ENCODE measurements at places on chromosomes 12 and 14.

DNA sequence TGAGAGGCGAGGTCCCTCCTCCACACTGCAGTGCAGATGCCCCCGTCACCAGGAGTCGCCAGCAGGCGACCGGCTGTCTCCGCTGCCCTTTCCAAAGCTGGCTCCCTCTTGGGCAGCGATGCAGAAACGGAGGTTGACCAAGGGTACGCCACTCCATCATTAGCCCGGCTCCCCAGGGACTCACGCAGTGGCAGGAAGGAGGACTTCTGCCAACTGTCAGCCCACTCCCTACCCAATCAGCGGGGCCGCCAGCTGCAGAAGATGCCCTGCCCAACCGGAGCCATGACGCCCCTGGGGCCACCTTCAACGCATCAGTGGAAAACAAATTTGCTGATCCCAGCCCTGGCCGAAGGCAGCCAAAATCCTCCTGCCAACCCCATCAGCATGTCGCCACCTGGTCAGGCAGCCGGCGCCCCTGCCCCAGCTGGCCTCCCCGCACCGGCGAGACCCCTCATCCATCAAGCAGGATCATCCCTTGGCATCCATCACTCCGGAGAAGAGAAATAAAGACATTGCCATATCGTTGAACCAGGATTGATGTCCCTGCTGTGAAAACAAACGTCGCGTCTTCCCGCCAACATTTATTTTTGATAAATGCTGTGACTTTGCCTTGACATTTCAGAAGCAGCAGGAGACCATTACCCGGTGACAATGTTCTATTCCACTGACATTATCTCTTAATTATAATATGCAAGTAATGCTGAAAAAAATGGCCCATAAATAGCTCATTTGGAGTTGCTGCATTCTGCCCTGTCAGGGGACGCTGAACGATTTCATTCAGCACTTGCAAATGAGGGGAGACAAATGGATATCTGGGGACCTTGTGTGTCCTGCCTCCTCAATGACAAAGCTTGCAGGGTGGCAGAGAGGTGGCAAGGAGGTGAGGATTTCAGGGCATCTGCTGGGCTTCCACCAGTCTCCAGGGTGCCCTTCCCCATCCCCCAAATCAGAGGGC, 105.1 kb downstream of the SCARB1 start:
- DNase-seq, result peak; percentile 88

GRCh38 chr12:115097416-115097815, 413.4 kb upstream of the TBX3 start:
- DNase-seq, result no peak

DNA sequence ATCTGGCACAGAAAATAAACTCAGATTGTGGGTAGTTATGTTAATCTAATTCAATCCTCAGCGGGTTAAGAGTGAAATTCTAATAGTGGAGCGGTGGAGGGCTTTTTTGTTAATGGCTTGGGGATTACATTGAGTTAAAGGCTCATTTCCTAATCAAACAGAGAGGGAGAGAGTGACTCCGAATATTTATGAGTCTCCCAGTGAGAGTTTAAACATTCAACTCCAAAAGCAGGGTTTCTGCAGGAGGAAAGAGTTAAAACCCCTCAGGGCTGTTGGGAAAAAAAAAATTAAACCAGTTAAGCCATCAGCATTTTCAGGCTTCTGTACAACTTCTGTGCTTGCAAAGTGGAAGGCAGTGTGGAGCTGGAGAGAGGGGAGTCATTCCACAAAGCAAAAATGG, 62.1 kb upstream of the ESRRB start:
- no peak for DNase-seq

DNA sequence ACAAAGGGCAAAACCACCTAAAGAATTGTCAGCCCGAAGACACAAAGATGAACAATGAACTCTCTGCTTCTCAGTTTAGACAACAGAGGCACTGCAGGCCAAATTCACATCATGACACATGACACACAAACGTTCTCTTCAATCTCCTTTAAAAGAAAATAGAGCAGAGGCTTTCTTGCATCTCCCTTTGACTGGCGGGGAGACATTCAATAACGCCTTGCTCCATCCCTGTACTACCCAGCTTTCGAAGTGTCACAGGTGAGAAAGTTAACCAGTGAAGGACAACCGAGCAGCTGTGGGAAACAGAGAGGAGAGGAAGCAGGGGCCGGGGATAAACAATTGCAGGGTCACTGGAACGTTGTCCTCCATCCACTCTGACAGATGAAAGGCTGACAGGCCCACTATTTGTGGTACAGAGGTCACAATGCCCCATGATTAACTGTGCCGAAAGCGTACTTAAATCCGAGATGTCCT, 130.8 kb downstream of the PHLDA1 start:
- no peak for DNase-seq

DNA sequence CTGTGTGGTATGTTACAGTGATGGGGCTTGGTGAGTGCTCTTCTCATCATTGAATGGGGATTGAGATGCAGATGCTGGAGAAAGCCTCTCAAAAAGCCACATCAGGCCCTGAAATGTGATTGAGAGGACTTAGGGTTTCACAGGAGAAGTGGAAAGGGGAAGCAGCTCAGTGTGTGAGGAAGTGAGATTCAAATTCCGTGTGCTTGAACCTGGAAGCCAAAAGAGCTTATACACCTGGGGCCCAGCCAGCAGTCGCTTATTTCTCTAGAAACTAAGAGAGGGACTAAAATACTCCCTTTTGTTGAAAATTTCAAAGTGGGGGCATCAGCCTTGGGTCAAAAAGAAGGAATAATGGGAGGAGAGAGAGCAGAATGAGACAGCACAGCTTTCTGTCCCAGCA, 39.1 kb upstream of the GZMB start:
- no peak for DNase-seq

DNA sequence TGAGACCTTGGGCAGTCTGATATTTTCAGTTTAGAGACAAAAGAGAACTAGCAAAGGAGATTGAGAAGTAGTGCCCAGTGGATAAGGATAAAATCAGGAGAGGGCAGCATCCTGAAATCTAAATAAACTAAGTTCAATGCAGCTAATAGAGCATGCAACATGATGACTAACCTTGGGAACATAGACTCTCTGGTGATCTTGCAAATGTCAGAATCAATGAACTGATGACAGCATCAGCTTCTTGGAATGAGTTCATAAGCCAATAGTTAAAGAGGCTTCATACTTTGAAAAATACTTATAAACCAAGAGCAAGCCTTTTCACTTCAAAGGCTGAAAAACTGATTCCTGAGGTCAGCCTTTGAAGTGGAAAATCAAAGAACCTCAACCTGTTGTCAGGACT, 8.2 kb downstream of the TAS2R19 start:
- DNase-seq, result no peak

- DNase-seq, result no peak
Observed at GRCh38 chr14:65370801-65371248, 41.7 kb upstream of the FUT8 start.

DNA sequence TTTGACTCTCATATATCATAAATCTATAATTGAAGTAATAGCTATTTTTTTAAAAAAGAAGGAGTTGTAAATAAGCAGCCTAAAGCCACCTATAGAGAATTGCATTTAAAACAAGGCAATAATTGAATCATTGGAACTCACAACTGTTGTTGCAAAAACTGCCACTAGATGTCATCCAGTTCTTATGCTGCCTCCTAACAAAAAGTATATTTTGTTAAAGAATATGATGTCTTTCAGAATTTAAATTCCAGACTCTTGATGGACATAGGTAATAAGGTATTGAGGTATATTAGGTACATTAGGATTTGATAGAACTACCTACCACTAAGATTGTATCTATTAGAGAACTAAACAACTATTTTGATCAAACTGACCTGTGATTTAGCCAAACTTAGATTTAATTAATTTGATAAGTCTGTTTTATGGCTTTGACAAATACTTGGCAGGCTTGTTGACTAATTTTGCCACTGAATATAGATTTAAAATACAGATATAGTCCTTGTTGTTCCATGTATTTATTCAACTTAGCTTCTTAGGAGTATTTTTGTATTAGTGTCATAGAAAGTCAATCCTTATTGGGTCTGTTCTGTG, 401.4 kb downstream of the RPL10L start:
- DNase-seq, result peak; percentile 45

GRCh38 chr12:103493199-103493598, 2.6 kb downstream of the C12orf42 start:
- DNase-seq, result no peak

DNA sequence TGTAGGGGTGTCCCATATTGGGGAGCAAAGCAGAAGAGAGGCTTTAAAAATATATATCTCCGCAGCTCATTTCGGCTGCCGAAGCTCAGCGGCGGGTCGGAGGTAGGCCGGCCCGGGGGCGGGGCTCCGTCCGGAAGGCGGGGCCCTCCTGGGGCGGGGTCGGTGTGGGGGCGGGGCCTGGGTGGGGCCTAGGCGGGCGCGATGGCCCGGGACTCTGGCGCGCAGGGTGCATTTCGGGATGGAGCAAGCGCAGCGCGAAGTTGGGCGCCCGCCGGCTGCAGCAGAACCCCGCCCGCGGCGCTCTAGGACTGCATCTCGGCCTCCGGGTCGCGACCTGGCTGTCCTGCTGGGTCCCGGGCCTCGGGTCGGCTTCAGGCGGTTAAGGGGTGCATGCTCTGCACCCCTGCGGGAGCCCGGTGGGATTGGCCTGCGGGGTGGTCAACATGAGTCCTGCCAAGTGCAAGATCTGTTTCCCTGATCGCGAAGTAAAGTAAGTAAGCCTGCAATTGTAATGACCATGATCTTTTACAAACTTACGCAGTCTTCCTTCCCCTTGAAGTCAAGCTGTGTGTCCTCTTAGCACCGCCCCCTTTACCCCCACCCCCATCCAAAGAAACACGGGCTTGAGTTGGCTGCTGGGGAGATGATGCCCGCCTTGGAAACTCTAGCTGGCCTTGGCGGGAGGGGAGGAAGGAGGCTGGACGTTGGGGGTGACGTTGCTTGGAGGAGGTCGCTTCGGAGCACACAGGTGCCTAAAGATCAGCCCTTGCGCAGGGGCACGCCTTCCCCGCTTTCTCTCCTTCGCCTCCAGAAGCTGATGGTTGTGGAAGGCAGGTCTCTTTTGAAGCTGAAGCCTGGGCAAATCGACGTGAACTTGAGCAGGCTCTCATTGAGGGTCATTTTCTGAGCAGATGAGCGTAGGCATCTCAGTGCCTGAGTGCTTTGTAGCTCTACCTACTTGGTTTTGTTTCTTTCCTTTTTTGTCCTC, 38.4 kb downstream of the ACACB start:
- no peak for DNase-seq

- DNase-seq, result no peak
Observed at GRCh38 chr12:77630344-77630743, 200.3 kb upstream of the NAV3 start.

DNA sequence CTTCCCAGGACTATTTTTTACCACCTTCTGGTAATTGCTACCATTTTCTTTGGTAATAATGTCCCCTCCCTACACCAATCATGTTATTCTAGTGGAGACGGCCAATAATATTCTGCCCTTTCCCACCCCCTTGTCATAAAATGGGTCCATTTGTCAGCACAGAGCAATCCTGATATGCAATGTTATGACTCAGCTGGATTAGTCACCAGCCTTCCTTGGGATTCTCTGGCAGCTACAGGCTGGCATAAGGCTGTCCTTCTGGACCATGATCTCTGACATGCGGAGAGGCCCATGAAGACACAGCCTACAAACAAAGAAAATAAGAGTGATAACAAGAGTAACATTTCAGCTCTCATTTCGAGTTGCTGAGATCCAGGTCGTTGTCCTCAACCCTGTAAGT, 222.0 kb upstream of the CPNE8 start:
- no peak for DNase-seq

DNA sequence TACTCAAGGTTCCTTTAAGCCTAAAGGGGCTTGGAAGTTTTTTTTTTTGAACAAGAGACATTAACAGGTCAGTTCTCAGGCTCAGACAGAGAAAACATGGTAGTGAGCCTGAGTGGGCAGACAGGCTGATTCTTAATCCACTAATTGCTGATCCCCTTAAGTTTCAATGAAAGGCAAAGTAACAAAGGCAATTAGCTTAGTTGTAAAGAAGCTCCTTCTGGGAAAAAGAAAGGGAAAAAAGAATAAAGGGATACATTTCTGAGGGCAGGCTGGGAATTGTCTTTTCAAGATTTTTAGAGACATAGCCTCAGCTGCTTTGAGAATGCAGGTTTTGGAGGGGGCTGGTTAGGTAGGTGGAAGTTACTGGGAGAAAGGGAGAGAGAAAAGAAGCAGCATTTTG, 133.8 kb downstream of the CFAP54 start:
- no peak for DNase-seq

DNA sequence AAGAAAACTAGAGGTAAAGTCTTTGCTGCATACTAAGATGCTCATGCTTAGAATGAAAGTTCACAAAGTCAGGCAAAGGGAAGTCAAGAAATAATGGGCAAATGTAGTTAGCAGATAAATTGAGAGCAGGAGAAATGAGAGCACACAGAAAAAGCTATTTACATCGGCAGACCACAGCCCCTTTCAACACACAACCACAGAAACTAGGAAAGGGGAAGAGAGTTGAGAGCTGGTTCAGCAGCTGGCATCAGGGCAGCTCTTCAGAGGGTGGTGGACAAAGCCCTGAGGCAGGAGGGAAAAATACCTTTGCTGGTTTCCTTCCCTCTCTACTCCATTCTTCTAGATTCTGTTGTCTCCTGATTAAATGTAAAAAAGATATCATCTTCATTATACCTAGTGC, 95.4 kb upstream of the ANO4 start:
- DNase-seq, result no peak

GRCh38 chr12:8556531-8557097, 15.9 kb upstream of the CLEC4E start:
- no peak for DNase-seq

DNA sequence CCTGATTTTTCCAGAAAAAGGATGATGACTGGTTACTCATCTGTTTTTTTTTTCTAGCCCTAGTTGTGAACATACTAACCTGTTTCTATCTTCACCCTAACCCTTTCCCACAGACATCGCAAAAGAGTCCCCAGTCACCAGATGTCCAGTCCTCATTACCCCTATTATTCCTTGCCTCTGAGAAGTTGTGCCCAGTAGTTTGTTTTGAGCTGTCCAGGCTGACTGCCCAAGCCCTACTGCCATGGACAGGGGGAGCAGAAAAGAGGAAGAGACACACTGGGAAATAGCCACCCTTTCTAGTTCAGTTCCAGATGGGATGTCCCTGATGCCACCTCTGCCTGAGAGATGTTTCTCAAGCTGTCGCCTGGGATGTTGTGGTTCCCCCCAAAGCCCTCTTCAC, 13.8 kb upstream of the CELA1 start:
- no peak for DNase-seq

- DNase-seq, result no peak
Observed at GRCh38 chr14:96126783-96127271, 77.8 kb upstream of the BDKRB2 start.

GRCh38 chr12:108054496-108054895, 74.6 kb upstream of the WSCD2 start:
- DNase-seq, result no peak

DNA sequence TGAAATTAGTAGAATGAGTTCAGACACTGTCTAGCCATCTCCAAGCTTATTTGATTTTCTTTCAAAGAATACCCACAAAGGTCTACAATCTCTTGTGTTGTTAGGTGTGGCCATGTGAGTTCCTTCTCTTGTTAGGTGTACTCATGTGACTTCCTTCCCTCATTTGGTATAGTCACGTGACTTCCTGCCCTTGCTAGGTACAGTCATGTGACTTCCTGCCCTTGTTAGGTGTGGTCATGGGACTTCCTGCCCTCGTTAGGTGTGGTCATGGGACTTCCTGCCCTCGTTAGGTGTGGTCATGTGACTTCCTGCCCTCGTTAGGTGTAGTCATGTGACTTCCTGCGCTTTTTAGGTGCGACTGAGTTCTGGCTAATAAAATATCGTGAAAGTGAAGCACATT, 179.6 kb downstream of the TMX1 start:
- DNase-seq, result no peak

Measured in NCI-H1092 treated with DMSO at 0.1 percent for 48 hours (cell line).